ENCODE measurements at places on chromosomes 11 and 22.

- DNase-seq, result no peak
Measured at GRCh38 chr11:82398300-82398815, 335.3 kb downstream of the FAM181B start.

GRCh38 chr11:102882389-102883024 is 7.7 kb upstream of the MMP12 start:
- no peak for DNase-seq

DNA sequence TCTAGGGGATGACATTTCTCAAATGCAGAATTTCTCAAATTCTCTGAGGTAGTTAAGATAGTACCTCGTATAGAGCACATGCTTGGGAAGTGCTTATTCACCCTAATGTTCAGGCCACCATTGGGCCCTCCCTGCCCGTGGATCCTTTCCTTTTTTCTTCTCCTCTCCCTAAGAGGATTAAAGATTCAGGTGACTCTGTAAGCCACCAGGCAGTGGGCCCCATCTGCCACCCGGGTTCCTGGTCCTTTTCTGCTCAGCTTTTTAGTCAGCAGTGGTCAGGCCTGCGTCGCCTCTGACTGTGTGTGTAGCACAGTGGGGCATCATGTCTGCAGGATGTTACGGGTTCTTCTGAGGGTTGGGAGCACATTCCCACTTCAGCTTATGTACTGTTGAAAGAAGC is 7.2 kb downstream of the CEP164 start:
- no peak for DNase-seq

DNA sequence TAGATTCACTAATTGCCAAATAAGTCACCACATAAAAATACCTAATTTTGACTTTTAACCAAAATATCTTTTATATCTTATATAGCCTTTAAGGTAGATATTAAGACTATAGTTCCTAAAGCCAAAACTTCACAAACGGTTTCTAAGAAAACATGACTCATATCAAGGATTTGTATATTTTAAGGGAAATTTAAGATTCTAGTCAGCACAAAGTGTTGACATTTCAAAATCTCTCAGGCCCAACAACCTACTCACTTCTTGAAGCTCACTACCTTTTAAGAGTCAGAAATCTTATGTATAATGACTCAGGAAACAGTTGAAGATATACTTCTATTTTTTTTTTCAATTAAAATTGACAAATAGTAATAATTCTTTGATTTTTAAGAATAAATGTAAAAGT is 221.9 kb downstream of the SBF2 start:
- no peak for DNase-seq

DNA sequence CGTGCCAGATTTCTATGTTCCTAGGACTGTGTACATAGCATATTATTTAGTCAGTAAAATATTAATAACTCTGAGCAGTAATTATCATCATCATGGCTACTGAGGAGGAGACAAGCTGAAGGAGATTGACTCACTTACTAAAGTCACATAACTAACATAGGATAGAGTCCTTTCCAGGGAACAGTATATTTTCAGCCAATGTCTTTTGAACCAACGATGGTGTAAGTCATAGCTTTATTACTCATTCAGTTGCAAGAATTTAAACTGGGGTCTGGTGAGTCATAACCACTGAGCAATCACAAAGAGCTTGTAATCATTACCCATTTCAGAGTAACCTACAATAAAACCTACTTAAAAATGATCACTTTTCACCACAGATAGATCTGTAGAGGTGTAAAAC is 1564.8 kb upstream of the TENM4 start:
- DNase-seq, result no peak

DNA sequence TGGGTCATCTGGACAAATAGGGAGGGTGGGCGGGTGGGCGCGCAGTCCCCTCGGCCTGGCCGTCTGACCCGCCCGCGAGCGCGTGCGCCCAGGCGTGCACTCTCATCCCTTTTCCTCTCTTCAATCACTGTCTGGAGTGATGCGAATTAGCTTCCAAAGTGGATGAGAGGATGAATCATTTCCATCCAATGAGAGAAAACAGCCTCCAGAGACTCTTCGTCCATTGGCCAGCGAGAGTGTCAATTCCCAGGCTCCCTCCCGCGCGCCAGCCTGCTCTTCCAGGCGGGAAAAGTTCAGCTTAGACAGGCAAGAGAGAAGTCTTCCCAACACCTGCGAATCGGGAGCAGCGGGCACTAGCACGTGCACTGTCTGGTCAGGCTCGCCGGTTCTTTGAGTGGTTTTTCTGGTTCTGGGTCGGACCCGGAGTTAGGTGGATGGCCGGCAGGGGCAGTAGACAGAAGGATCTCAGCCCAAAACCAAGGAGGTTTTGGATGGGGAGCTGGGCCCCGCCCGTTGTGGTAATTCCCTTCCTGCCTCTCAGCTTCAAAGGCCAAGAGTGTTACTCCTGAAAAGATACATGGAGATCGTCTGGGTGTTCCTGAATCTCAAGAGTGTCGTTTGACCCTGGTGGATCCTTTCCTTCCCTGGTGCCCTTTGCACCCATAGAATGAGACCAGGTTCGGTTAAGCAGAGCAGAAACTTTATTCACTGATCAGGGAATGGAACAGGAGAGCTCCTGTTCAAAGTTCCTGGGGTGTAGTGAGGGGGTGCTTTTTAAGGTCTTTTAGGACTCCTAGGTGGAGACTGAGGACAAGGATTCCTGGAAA is 33.4 kb upstream of the GLYATL1 start:
- DNase-seq, result no peak

- no peak for DNase-seq
Measured at GRCh38 chr11:117993988-117994745, 8.0 kb downstream of the IL10RA start.

DNA sequence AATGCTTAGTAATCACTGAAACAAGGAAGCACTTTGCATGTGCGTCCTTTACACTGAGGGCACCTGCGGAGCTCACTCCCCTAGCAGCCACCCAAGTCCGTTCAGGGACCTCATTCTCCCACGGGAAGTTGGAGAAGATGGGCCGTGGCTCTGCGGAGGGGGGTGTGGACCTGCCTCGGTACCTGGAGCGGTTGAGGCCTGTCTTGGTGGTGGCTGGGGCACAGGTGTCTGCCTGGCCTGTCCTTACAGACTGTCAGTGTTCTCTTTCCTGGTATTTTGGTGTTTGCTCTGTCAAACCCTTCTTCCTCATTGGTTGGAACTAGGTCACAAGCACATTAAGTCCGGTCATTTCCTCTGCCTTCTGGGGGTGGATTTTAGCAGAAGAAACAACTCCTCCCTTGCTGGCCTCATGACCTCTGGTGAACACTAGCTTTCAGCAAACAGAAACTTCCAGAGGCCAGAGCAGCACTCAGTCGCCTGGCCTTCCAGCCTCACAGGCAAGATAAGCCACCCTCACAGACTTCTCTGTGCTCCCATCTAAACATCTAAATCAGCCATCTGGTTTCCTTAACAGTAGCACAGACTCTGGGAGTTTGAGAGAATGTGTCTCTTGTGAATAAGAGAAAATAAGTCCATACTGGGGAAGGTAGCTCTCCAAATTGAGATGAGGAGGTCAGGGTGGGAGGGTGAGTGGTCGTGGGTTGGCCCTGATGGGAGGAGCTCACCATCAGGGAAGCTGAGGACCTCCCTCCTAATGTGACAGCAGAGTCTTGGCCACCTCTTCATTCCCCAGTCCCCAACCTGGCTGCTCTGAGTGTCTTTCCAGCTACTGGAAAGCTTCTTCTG is 8.6 kb downstream of the SNAP29 start:
- no peak for DNase-seq

DNA sequence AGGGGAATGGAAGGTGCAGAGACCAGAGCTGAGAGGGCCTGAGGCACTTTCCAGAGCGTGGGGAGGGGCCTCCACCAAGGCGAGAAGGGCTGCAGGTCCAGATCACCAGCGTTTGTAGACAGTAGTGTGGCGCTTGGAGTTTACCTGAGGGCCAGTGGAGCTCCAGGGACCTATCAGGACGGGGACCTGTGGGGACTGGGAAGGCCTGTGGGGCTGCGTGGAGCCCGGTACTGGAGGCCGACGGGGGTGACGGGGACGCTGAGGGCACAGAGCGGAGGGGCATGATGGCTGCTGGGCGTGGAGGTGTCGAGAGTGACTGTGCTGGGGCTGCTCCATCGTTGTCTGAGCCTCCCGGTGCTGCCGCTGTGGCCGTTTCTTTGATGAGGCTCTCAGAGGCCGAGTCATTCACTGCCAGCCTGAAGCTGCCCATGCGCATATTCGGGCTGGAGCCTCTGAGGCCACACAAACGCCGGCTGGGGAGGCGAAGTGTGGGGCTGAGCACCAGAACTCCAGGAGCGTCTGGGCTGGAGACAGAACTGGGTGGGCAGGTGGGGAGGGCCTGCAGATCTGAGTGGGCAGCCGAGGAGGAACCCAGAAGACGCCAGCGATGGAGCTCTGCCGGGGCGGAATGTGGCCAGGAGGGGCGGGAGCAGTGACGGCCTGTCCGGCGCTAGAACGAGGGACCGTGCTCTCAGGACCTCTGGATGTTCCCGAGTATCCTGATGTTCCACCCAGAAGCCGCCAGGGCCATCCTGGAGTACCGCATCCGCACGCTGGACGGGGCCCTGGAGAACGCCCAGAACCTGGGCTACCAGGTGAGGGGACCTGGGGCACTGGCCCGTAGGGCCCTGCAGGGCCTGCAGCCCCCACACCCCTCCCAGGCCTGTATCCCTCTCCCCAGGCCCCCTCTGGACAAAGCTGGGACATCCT is 2.6 kb downstream of the PGGHG start:
- DNase-seq, result no peak

- DNase-seq, result no peak
Measured at GRCh38 chr11:123977731-123978347, at the start of gene OR10S1. OR10S1 (minus strand) TSS chr11:123977781; CDS start chr11:123977664, 117 bp downstream.

All from stimulated activated CD8-positive, alpha-beta memory T cell treated with anti-CD3 and anti-CD28 coated beads, Interleukin-15, amount 100 ng/mL, for 24 hours (primary cell).